ENCODE measurements at places on chromosomes 11 and 22.

- DNase-seq: peak; percentile 76
Measured at GRCh38 chr11:46489656-46490560, 98.3 kb upstream of the CHRM4 start.

DNA sequence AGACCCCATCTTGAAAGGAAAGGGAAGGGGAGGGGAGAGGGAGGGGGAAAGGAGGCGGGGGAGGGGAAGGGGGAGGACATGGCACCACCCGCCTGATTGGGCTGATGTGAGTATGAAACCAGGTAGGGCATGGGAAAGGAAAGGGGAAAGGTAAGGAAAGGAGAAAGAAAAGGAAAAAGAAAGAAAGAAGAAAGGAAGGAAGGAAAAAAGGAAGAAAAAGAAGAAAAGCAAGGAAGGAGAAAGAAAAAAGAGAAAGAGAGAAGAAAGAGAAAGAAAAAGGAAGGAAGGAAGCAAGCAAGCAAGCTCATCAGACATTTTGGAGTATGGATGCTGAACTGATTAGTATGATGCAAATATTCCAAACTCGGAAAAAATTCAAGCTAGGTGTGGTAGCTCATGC, 36.0 kb upstream of the TFIP11 start:
- DNase-seq: no peak

- no peak for DNase-seq
Measured at GRCh38 chr11:15473954-15474837, 359.5 kb downstream of the INSC start.

GRCh38 chr11:10308201-10308954, 3.5 kb downstream of the ADM start:
- DNase-seq: no peak

- peak; percentile 58 for DNase-seq
Measured at GRCh38 chr22:50044485-50045118, 13.5 kb downstream of the TTLL8 start.

DNA sequence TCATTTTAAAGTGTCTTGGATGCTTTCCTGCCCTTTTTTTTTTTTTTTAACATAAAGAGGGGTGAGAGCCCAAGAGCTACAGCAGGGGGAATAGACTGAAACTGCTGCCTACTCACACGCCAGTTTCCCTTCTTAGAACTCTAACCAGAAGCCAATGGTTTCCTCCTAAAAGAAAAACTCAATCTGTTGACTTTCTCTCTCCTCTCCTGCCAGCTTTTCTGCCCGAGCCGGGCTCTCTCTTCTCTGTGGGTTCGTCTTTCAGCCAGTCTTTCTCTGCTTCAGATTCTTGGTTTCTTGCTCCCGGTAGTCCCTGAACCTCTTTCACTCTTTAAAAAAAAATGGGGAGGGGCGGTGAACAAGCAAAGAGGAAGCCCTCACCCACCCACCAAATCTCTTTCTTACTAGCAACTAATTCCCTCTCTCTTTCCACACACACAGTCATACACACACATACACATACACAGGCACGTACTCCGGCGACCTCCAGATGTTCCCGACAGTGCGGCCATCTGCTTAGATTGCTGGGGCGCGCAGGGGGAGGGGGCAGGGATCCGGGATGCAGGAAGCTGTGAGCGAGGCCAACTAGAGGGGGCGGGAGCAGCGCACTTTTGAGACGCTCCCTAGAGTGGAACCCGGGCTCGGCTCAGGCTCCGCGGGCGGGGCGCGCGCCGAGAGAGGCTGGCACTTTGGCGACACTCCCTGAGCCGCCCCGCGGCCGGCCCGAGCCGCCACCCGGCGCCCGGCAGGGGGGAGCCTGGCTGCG, 444 bp upstream of the TSKU start:
- DNase-seq: peak; percentile 63

GRCh38 chr22:23684561-23685031, 6.2 kb upstream of the RGL4 start:
- DNase-seq: no peak

- DNase-seq: no peak
Measured at GRCh38 chr11:19226378-19227195, 14.2 kb downstream of the E2F8 start.

GRCh38 chr11:109926941-109927340, 166.3 kb upstream of the ZC3H12C start:
- DNase-seq: no peak

GRCh38 chr11:43908191-43908590, 27.6 kb downstream of the ALKBH3 start:
- no peak for DNase-seq

- no peak for DNase-seq
Measured at GRCh38 chr11:86205421-86206336, 38.9 kb upstream of the EED start.

GRCh38 chr22:48051796-48052620, 1289.6 kb downstream of the TBC1D22A start:
- DNase-seq: no peak

DNA sequence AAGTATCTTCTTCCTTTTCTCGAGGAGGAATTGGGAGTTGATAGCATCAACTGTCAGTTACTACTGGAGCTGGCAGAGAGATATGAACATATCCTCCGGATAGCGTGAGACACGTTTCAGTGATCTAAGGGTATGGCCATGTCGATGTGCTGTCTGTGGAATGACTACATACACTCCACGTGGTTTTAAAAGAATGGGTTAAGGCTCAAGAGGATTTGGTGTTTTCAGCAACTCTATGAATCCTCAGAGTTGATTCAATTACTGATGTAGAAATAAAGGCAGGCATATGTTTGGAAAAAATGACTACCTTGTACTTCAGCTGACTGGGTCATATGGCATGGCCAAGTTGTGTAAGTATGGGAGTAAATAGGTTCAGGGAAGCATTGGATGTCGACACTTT, 22.9 kb downstream of the MMP13 start:
- DNase-seq: no peak

- DNase-seq: peak; percentile 71
Measured at GRCh38 chr11:6812390-6813005, 13.0 kb upstream of the OR6A2 start.

GRCh38 chr22:37103151-37103550, 6.4 kb downstream of the TMPRSS6 start:
- no peak for DNase-seq

GRCh38 chr11:122360875-122361274, 244.9 kb upstream of the BLID start:
- DNase-seq: no peak

GRCh38 chr11:128580612-128581011, 6.7 kb downstream of the ETS1 start:
- DNase-seq: no peak

GRCh38 chr11:125663910-125664309, 16.7 kb downstream of the ACRV1 start:
- DNase-seq: no peak

DNA sequence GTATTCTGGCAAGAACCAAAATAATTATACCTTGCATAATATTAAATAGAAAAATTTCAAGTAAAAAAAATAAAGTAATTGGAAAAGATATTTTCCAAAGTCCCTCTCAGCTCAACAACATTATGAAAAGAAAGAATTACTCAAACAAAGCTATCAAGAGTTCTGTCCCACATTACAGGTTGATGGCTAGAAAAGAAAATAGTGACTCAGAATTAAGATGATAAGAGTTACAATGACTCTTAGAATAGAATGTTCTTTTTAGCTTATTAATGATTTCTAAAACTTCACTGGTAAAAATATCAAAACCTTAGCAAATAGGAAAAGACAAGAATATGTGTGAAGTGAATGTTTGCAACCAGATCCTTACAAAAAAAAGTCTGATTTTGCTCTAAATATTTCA, 312.5 kb upstream of the PDGFD start:
- no peak for DNase-seq

DNA sequence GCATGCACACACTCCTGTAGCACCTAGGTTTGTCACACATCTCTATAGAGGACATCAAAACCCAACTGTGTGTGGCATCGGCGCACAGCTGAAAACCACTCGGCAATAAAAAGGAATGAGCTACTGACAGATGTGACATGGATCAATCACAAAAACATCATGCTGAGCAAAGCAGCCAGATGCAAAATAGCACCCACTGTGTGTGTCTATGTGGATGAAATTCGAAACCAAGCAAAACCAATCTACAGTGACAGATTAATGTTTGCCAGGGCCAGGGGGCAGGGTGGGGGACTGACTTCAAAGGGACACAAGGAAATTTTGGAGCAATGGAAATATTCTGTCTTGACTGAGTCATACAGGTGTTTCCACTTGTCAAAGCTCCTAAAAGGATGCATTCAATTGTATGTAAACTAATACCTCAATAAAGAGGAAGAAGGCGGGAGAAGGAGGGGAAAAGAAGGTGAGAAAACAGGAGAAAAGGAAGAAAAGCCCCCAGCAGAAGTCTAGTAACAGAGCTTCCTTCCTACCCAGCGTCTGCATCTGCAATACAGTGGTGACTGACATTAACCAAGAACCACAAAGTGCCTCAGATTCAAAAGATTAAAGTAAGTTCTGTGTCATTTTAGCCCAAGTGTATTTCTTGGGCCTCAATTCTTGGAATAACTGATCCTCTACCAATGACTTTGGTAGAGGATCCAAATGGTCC, 49.8 kb downstream of the PACSIN2 start:
- DNase-seq: peak; percentile 63

- no peak for DNase-seq
Measured at GRCh38 chr11:26478710-26479109, 93.4 kb downstream of the MUC15 start.

DNA sequence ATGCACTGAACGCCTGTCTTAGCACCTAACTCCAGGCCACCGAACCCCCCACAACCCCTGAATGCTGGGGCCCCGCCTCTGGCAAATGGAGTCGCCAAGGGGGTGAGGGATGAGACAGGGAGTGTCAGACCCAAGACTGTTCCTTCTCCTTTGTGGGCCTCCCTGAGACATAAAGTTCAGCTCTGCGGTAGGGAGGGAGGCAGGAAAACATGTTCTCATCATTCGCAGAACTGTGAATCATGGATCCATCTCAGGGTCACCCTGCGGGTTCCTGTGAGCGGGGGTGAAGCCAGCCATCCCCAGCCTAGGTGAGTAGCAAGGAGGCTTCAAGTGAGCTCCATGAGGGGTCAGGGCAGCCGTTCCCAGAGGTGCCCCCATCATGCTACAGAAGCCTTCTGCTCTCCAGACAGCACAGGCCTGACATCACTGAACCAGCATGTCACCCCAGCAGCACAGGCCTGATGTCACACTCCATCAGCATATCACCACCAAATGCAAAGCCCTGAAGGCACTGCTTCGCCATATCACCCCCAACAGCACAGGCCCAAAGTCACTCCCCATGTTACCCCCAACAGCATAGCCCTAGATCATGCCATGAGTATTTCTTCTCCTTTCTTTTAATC, 27.2 kb downstream of the TMPRSS6 start:
- no peak for DNase-seq

GRCh38 chr22:37331856-37332536, 49.7 kb downstream of the CYTH4 start:
- peak; percentile 55 for DNase-seq

GRCh38 chr22:46754110-46754799, 8.2 kb upstream of the TBC1D22A start:
- DNase-seq: no peak

DNA sequence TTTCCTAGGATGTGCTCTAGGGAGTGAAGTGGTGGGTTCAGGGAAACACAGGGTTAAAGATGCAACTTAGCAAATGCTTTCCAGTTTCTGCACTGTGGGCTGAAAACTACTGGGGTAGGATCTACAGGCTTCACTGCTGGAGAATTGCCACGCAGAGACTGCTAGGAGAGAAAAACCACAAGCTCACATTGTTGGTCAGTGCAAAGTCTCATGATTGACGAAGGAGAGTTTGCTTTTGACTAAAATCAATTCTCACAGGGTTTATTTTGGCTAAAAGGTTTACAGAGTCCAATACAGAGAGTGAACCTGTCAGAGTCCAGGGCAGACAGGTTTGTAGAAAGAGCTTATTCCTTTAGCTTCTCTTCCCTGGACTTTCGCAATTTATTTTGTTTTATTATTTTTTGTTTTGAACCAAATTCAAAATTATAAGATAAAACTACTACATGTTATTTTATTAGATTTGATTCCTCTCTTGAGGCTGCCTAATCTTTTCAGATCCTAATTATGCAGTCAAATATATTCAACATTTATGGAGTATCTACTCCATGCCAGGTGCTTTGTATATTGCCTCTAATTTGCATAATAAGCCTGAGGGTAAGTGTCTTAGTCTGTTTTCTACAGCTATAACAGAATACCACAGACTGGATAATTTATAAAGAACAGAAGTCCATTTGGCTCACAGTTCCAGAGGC, 64.7 kb downstream of the MTNR1B start:
- no peak for DNase-seq

DNA sequence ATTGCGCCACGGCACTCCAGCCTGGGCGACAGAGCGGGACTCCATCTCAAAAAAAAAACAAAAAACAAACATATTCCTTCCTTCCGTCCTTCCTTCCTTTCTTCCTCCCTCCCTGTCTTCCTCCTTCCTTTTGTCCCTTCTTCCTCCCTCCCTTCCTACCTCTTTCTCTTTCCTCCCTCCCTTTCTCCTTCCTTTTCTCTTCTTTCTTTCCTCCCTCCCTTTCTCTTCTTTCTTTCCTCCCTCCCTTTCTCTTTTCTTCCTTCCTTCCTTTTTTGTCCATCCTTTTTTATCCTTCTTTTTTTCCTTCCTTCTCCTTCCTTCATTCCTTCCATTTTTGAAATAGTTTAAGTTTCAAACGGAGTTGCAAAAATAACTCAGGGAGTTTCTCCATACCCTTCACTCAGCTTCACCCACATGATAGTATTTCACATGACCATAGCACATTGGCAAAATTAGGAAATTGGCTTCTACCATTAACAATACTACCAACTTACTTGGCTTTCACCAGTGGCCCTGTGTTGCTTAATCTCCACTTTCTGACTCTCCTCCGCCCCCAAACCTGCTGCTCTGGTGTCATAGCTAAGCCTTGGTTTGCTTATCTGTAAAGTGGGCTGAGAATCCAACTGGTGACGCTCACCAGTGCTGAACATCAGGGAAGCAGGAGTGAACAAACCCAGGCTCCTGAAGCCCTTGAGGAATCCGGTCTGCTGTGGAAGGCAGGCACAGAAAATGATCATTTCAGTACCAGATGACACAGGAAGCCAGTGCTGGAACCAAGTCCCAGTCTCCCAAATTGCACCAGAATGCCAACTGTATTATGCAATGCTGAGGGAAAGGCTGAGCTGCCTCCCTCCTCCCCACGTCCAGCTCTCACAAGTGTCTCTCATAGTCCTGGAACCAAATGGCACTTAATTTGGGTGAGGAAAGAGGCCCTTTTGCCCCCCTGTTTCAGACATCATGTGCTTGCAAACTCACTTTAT, 17.2 kb upstream of the CRYBB3 start:
- DNase-seq: no peak
